ENCODE measurements at places on chromosomes 7 and 10.
A peak's percentile ranks its signal among the peaks of the same experiment; 100 is the strongest.

GRCh38 chr7:120334475-120334874, 61.5 kb downstream of the KCND2 start:
- peak; percentile 7 for DNase-seq

DNA sequence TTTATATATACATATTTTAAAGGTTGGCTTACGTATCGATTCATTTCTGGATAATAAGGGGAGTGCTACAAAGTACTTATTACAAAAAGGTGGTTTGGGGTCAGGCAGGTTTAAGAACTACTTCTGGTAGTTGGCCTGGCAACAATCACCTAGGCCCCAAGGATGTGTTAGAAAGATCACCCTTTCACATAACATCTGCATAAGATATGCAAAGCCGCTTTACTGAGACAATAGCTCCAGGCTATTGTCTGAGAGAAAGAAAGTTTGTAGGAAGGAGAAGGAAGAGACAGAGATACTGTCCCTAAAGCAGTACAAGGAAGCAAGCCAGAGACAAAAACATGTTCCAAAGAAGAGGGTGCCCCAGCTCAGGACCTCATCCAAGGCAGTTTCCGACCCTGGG, 6.2 kb downstream of the PAXIP1 start:
- no peak for DNase-seq

DNA sequence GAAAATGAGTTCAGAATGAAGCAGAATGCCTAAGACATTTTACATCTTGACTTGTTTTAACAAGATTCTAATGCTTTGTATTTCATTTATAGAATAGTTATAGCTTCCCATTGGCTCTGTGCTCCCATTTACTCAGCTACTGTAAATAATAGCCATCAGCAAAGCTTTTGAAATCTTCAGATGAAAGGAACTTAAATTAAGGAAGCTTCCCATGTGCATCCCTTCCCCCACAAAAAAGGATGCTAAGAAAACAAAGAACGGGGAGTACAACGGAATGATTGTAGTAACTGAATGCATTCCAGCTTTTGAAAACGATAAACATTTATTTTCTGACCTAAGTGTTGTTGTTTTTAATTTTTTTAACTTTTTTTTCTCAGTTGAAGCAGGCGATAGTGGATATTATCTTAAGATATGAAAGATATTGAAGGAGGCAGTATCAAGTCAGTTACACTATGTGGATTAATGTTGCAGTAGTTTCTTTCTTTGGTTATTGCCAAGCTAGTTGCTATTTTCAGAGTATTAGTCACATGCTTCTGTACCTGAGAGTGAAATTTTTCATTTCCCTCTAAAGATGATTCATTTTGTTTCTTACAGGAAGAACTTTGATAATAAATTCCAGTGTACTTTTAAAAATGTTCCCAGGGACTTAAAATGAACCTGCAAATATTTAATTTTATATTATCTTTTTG, 129.2 kb downstream of the KCND2 start:
- no peak for DNase-seq

DNA sequence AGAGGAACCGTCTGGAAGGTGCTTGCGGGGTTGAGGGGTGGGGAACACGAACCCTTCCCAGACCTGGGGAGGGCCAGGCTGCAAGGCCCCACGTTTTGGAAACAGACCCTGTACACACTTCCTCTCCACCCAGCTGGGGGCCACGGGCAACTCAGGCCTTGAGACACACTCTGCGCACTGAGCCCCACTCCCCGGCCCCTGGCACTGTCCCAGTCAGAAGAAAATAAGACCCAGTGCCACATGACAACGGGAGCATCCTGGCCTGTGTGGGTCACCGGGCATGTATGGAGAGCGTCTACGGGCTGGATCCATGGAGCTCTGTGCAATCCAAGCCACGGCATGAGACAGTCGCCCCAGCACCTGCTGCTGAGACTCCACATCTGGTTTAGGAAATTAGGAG, 63.7 kb downstream of the CARD11 start:
- no peak for DNase-seq

DNA sequence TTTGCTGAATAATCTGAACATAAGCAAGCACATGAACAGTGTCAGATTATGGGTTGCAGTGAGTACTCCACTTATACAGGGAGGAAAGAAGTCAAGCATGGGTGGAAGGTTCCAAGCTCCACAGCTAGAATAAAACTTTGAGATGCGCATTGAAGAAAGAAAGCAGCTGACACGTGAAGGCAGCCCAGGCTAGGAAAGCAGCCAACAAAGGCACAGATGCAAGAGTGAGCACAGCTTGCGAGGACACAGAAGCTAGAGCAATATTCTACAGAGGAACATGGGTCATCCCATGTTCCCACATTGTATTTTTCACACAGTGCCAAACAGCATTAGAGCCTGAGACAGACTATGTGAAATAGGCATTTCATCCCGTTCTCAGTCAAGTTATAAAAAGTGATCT, 194.6 kb upstream of the TBX20 start:
- DNase-seq = no peak

DNA sequence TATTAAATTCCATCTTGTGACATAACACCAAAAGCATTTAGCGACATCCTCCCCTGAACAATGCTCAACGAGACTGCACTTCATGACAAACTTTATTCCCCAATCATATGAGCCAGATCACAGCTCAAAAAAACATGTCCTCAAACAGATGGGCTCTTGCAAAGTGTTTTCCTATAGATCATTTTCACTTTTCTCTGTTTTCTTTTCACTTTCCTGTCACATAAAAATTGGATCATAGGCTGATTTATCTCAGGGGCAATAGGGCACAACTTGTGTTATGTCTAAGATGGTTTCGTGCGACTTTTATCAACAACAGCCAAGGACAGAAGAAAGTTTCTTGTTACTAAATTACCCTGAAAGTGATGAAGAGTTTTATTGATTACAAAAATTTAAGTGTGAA, 206.1 kb downstream of the WDR11 start:
- no peak for DNase-seq

DNA sequence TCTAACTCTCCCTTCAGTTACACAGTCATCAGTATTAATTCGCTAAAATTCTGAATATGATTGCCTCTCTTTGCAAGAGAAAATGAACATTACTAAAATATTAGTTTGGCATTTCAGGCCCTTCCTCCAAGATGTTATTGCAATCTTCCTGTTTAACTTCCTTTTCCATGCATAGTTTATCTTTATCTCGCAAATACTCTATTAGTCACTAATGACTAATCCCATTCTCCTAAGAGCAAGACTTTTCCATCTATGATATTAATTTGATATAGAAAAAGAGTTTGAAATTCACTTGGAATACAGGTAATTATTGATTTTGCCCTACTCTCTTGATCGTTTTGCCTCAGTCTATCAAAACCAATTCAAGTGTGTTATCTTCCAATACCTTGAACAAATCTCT, 41.8 kb upstream of the SEMA3A start:
- DNase-seq = no peak

GRCh38 chr7:150903606-150904005, 51.3 kb downstream of the AOC1 start:
- no peak for DNase-seq

- no peak for DNase-seq
Observed at GRCh38 chr7:151416112-151416940, 6.5 kb upstream of the WDR86 start.

GRCh38 chr7:151311294-151311864, 30.2 kb upstream of the NUB1 start:
- DNase-seq = no peak
